ENCODE measurements at places on chromosomes 6 and 20. TPM values are rescaled to one million over a fixed set of nuclear protein-coding genes. Genes with fewer than 3 reads are reported as not detected.
A peak's percentile ranks its signal among the peaks of the same experiment; 100 is the strongest.

The AGPAT4 gene
- total RNA-seq: 78.3 TPM

DNA sequence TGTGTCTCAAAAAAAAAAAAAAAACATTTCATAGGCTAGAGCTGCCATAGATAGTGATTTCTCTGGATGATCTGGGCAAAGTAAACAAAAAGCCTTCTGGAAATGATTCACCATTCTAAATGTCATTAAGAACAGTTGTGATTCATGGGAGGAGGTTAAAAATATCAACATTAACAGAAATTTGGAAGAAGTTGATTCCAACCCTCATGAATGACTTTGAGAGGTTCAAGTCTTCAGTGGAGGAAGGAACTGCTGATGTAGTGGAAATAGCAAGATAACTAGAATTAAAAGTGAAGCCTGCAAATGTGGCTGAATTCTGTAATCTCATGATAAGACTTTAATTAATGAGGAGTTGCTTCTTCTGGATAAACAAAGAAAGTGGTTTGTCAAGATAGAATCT lies 26.8 kb upstream of the MMP24 start:
- DNase-seq: no peak

- no peak for DNase-seq
Measured at GRCh38 chr6:10112871-10113549, 301.9 kb downstream of the TFAP2A start.

GRCh38 chr6:12606616-12607015 lies 110.0 kb upstream of the PHACTR1 start:
- no peak for DNase-seq

GRCh38 chr6:12490904-12491571 lies 200.9 kb downstream of the EDN1 start:
- no peak for DNase-seq

DNA sequence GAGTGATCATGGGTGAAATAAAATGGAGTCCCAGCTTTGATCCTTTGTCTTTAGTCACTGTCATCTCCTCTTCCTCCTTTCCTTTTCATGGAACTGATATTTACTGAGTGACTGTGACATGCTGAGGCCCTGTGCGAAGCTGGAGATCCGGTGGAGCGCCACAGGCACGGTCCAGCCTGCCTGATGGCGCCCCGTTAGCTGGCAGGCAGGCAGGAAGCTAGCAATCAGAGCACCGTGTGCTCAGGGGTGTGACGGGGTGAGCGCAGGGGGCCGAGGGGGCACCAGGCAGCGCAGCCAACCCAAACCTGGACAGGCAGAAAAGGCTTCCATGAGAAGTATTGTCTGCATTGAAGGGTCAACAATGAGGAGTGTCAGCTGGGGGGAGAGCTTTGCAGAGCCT lies 100.2 kb upstream of the AKAP12 start:
- peak; percentile 27 for DNase-seq

DNA sequence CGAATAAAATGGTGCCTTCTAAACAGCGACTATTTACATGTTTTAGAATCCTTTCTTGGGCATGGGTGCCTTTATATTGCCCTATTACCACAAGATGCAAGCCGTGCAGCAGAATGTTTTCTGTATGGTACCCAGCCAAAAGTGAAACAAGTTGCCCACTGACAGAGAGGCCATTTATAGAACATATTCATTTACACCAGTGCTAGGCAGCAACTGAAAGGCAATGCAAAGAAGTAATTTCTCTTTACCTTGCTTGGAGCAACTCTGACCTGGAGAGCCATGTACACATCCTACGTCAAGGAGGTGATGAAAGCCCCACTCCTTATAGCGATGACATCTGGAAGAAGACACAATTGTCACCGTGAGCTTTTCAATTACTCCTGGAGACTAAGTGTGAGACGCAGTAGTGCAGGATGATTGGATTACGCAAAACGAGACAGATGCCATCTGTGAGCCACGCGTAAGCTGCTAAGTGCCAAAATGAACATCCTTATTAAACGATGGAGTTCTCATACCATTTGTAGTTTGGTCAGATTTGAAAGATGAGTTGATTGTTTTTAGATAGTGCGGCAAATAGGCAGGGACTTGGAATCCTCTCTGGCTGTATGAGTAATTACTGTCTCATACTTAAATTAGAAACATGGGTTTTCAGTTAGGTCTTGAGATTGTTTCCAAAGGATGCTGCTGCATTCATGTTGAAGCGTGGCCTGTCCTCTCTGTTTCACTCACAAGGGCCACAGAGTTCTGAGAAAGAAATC lies at the start of gene TMEM244:
Gene TMEM244, minus strand, starts transcription at position 408 of the 758 bp plus-strand sequence. Its CDS starts 127 bp downstream, at position 281.
- no peak for DNase-seq

- DNase-seq: no peak
Measured at GRCh38 chr6:31246051-31246521, 25.8 kb downstream of the HLA-C start.

Data from cerebellum (tissue), 4 donors.